ENCODE measurements at places on chromosomes 3 and 15.
A peak's percentile ranks its signal among the peaks of the same experiment; 100 is the strongest.

GRCh38 chr3:143736205-143736997, 111.9 kb downstream of the SLC9A9 start:
- no peak for DNase-seq

- no peak for DNase-seq
Measured at GRCh38 chr3:188761964-188762363, 409.8 kb upstream of the TPRG1 start.

- no peak for DNase-seq
Measured at GRCh38 chr15:56837273-56837672, 81.2 kb upstream of the TCF12 start.

GRCh38 chr3:186181901-186182300, 73.0 kb upstream of the ETV5 start:
- DNase-seq, result no peak

DNA sequence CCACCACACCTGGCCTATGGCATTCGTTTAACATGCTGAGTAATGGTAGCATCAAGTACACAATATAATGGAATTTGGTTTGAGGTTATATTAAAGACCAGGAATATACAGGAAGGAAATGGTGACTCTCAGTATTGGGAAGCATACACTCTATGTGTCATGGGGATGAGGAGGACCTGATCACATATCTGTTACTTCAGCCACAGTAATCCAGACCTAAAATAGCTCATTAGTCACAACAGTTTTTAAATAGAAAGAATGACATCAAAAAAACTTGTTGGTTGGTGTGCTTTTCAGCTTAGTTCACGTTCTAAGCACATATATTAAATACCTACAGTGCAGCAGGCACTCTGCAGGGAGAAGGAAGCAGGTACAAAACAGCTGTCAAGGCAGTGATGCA, 52.5 kb upstream of the ATP2C1 start:
- DNase-seq, result no peak

DNA sequence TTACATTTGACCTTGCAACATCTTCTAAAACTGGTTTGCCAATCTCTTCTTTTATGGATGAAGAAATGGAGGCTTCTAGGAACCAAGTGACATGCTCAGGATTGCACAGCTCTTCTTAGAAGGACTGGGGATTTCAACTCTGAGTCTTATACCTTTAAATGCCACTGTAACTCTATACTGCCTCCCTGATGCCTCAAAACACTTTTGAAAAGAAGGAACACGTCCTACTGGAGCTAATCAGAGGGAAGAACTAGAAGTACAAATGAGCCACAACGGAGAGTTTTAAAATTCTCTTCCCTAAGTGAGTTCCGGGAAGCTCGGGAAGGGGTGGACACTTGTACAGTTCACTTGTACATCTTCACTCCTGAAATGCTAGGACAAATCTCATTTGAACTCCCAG, 949 bp upstream of the MITF start:
- no peak for DNase-seq

- DNase-seq, result no peak
Measured at GRCh38 chr15:101349047-101349951, 54.3 kb upstream of the SNRPA1 start.

DNA sequence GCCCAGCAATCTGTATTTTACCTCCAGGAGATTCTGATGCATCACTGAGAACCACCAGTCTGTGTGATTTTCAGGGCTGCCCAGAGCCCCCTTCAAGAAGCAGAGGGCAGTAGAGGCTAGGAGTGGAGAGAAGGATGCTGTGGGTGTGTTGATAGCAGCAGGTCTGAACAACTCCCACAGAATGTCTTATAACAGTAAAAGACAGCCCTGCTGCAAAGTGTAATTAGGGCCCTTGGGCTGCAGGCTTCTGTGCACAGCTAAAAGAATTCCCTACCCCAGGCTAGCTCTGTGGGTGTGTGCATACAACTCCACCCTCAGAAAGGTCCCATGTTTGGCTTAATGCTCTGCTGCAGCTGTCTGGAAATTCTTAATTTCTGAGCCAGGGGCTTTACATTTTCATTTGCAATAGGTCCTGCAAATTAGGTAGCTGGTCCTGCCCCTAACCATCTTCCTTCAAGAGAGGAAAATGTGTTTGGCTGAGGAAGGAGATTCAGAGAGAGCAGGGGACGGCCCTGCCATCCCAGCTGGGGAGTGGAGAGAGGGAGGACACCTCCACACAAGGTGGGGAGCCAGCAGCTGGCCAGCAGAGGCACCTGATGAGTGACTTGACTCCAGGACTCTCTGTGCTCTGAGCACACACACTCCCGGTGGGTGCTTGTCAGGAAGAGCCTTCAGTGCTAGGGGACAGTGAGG, 43.2 kb upstream of the RAB6B start:
- no peak for DNase-seq

GRCh38 chr15:69629631-69630161, 177.1 kb downstream of the RPLP1 start:
- DNase-seq, result no peak

DNA sequence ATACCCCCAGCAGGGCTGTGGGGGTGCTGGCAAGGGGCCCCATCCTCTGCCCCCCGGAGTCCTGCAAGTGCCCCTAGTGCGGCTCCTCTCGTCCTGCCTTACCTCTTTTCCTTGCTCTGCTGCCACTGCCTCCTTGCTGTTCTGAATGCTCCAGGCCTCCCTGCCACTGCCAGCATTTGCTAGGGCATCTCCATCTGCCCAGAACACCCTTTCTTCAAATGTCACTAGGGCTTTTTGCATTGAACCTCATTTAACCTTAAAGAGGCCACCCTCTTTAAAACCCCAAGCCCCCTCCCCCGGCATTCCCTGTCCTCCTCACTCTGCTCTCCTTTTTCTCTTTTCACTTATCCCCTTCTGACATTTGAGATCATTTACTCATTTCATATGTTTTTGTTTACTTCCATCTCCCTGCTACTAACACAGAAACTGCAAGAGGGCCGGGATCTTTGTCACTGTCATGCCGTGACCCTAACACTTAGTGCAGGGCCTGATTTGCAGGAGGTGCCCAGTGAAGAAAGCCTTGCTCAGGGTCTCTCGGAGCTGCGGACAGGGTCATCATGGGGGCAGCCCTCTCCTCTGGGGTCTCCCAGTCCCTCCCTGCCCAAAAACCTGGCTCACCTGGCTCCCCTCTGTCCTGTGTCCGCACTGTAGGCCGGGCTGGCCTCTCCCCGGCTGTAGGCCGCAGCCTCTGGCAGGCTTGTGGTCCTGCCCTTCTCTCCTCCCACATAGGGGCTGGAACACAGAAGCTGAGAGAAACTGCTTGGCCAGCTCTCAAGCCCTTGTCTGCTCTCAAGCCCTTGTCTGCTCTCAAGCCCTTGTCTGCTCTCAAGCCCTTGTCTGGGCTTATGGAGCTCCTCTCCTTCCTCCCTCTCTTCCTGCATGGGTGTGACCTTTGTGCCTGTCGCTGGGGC, at the start of gene ACOX2:
ACOX2 (minus strand) TSS at position 690 of the 911 bp plus-strand sequence. CDS start 2,084 bp downstream, outside the sequence.
- no peak for DNase-seq

DNA sequence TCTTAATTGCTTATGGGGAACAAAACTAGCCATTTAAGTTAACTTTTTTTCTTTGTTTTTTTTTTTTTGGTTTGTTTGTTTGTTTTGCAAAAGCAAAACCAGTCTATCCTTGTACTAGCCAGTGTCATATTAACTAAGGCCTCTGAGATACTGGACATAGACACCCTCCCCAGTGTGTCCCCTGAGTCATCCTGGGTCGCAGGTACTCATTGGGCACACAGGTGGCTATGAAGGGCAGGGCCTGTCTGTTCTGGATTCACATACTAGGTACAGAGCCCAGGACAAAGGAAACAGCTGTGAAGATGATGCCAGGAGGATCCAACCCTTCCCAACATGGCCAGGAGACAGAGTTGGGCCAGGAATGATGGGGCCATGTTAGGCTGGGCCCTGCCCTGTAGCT, 318.1 kb downstream of the THSD4 start:
- no peak for DNase-seq

DNA sequence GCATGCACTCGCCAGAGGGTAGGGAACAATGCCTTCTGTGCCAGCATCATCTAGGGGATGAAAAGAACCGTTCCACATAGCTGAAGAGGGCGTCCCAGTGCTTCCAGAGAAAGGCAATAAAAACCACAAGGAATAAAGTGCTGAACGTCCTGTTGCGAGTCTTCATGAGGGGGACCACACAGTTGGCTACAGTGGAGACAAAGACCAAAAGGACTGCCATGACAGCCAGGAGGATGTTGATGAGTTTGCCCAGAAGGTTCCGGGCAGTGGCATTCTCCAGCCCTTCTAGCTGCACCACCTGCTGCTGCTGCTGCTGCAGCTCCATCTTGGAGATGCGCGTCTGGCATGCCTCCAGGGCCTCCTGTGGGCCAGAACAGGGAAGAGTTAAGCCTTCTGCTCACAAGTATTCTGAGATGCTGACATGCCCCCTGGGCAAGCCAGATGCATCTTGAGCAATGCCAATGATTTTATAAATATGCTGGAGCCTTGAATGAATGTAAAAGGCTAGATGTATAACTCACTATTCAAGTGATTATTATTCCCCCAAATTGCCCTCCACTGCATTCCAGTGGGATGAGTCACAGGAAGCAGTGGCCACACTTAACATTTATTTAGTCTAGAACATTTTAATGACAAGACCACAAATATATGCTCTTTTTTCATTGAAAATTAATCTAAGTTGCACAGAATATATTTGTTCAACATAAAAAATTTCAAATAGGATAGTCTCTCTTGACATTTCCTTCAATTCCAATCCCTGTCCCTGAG, 45.1 kb upstream of the PLXND1 start:
- DNase-seq, result no peak

DNA sequence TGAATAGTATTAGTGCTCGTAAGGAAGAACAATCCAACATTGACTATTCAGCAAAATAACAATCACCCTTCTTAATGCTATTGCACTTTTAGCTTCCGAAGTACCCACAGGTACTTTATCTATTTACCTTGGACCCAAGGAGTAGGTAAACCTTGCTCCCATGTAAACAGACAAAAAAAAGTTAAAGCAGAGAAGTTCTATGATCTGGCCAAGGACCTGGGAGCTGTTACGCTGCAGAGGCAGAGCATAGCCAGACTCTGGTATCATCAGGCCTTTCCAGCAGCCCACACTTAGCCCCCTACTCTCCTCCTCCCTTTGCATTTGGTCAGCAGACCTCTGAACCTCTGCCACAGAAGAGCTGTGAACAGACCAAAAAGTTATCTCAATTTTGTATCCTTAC, 130.3 kb upstream of the TPM1 start:
- DNase-seq, result no peak

GRCh38 chr3:189099031-189099471, 72.7 kb upstream of the TPRG1 start:
- no peak for DNase-seq

DNA sequence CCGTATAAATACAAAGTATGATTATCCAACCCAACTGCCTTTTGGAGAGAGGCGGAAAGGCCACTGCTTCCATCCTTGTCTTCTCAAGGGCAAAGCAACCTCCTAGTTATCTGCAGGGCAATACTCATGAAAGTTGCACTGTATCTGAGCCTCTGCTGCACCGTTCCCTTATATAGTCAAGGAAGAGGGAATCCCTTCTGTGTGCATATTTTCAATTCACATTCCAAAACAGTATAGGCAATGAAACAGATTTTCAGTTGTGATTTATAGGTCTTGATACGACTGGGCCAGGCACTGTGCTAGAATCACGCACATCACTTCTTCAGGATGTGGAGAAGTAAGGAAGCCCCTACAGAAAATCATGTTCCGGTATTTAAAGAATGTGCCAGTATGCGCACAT, 455.7 kb downstream of the FOXP1 start:
- no peak for DNase-seq

GRCh38 chr15:89760303-89761008, 9.4 kb upstream of the MESP1 start:
- DNase-seq, result peak; percentile 40

- DNase-seq, result peak; percentile 75
Measured at GRCh38 chr3:112128843-112129727, 4.0 kb downstream of the GCSAM start.

GRCh38 chr15:101136381-101137268, 115.2 kb downstream of the CHSY1 start:
- no peak for DNase-seq

DNA sequence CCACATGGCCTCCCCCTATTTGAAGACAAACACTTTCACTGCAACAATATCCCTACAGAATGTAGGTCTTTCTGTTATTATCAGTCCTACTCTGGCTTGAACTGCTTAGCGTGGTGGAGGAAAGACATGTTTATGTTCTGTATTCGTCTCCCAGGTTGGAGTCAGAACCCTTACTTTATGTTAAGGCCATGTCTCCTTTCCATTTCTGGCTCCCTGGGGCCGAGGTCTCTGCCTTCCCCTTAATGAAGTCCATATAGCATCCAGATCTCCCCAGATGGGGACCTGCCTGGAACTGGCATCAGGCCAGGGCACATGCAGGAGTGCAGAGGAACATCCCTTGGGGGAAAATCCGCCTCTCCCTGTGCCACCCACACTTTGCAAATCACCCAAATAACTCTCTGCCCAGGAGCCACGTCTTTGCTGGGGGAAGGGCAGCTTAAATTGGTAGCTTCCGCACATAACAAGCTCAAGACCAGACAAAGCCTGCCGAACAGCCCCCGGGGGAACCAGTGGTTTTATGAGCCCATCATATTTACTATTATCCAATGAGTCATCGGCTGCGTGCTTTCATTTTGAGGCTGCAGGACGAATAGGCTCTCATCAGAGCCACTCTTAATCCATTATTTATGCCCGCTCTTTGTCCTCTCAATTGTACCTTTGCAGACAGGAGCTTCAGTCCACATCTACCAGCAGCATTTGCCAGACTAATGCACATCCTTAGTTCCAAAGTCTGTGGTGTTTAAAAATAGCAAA, 237.0 kb downstream of the UACA start:
- no peak for DNase-seq

DNA sequence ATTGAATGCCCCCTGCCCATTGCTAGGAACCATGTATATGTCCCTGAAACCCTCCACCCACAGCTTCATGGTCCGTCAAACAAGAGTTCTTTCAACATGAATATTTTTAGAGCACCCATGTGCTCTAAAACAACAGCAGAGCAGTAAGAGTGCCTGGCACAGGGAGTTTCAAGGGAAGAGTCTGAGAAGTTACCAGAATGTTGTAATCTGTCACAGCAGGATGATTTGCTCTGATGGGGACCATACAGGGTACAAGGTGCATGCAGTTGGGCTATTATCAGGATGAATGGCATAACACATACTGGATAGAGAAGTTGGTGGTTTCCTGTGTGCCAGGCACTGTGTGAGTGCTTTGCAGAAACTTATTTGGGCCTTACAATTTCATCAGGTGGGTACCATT, 27.8 kb upstream of the FLNB start:
- DNase-seq, result no peak

DNA sequence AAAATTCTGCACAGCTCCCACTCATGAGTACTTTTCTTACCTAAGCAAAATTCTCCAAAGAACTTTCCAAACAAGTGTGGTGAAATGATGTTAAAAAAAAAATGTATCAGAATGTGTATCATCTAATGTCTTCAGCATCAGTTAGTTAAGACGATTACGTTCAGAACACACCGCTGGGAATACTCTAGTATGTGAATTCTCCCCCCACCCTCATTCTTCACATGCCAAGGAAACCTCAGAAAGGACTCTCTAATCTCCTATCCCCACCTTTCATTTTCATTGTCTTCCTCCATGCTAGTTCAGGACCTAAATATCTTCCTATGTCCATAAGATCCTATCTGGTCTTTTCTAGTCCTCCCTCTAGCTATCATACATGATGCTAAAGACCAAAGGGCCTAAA, 457.4 kb downstream of the SHQ1 start:
- no peak for DNase-seq
